ENCODE measurements at places on chromosomes 3 and 15.

- DNase-seq, result no peak
These were observed 404.5 kb downstream of the PDCD6IP start for GRCh38 chr3:34202975-34203374.

- DNase-seq, result no peak
These were observed 181.2 kb upstream of the SMAD3 start for GRCh38 chr15:66884115-66884622.

GRCh38 chr15:69891070-69891536 is 206.6 kb downstream of the TLE3 start:
- peak; percentile 49 for DNase-seq

DNA sequence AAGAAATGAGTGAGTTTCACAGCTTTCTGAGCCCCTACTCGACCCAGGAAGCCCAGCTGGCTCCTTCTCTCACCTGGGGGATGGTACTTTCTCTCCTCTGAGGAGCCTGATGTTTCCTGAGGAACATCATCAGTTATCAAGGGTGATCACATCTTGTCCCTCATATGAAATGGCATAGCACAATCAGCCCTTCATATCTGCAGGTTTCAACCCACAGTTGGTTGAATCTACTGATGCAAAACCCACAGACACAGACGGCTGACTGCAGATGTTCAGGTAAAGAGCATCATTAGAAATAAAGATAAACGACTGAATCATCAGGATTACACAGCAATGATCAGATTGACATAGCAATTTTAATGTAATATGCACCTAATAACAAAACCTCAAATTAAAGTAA is 93.6 kb upstream of the OSTN start:
- no peak for DNase-seq

- DNase-seq, result no peak
These were observed 197.5 kb upstream of the LYSMD4 start for GRCh38 chr15:99930696-99931095.

Measured in neural crest cell (in vitro differentiated cells).